ENCODE measurements at places on chromosomes 4 and X. TPM values are rescaled to one million over a fixed set of nuclear protein-coding genes. Genes with fewer than 3 reads are reported as not detected.

The CTAG2 gene
- not detected for total RNA-seq

- DNase-seq = peak; percentile 42
These were observed 25.9 kb downstream of the PKD2 start for GRCh38 chr4:88033309-88033708.

The PPARGC1A gene
- total RNA-seq = 7.6 TPM

The PRIMPOL gene
- total RNA-seq = 12.7 TPM

GRCh38 chrX:19100586-19100985 is 21.7 kb downstream of the ADGRG2 start:
- DNase-seq = no peak

The GLOD5 gene
- total RNA-seq = not detected

GRCh38 chr4:141037446-141037845 is 95.8 kb downstream of the RNF150 start:
- DNase-seq = no peak

DNA sequence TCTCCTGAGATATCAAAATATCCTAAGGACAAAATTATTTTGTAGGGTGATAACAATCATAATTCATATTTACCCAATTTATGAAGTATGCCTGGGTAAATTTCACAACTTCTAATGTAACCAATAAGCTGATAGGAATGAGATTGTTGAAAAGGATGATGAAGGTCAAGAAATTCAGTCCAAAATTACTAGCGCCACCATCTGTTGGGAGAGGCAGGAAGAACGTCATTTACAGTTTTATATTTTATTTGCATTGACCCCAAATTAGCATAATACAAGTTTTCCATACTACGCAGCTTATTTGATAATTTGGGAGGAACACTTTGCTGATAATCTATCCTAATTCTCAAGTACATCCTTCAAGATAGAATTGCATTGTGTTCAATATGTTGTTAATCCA is 78.7 kb downstream of the ATP8A1 start:
- DNase-seq = no peak

GRCh38 chr4:39657465-39657864 is 18.8 kb upstream of the SMIM14 start:
- no peak for DNase-seq

GRCh38 chr4:33924239-33924638 is 2320.1 kb downstream of the ARAP2 start:
- DNase-seq = no peak

DNA sequence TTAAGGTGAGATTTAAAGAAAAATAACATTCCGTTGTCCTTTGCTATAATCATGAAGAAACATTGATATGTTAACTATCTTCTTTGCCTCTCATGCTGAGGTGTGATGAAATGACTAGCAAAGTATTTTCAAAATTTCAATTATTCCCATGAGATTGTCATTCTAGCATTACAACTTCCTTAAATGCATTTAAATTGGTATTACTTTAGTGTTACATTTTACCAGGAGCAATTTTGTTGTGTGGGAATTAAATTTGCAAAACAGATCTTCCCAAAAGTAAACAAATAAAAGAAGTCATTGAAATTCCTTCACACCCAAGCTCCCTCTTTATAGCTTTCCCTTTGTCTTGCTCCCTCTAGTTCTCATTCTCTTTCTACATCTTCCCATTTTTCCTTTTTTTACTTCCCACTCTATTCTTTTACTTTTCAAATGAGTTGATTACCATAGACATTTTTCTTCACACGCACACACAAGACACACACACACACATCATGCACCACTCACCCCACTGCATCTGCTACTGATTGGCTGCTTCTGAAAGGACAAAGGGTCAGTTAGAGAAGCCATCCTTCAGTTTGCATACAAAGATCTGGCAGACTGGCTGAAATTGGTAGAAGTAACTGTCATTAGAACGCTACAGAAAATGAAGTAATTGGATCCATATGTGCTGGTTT is 10.0 kb upstream of the APELA start:
- no peak for DNase-seq

The S100G gene
- not detected for total RNA-seq

The KIF4A gene
- total RNA-seq = 30.9 TPM

- DNase-seq = no peak
These were observed 143.9 kb downstream of the GLRA2 start for GRCh38 chrX:14673236-14673635.

DNA sequence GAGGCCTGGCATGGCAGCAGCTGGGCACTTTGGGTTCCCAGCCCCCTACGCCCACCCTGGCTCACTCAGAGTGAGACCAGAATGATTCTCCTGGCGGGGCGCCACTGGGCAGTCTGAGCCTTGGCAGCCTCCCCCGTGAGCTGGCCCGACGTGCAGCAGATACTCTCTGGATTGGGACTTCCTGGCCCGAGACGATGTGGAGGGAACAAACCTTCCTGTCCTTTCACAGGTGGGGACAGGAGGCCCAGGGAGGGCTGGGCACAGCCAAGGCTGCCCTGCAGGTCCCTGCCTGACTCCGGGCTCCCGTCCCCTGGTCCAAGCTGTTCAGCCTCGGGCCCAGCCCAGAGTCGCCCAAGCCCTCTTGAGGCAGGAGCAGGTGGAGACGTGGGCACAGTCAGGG is 17.9 kb upstream of the ADD1 start:
- no peak for DNase-seq

DNA sequence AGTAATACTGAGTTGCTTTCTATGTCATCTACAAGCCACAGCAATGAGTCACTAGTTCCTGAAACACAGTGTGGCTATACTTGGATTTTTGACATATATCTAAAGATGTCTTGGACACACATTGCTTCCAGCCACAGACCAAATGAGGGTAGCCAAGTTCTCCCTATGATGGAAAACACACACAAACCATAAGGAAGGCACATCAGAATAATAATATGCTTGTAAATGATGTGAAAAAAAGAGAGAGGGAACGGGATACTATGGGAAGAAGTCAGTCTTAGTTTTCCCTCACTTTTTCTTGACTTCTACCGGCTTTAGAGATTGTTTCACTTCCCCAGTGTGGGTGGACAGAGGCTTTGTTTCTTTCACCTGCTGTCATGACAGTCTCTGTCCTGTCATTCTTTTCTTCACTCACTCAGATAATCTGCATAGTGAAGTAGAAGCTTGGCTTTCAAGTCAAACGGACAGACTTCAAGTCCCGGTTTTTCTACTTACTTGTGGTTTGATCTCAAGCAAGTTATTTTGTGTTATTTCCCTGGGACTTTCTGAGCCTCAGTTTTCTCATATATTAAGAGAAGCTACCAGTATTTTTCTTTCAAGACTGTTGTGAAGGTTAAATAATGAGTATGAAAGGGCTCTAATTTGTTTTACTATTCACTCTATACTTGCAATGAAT is 34.7 kb downstream of the P2RY10 start:
- no peak for DNase-seq

Data from Calu3 (cell line).